ENCODE measurements at places on chromosomes 1 and 21.

DNA sequence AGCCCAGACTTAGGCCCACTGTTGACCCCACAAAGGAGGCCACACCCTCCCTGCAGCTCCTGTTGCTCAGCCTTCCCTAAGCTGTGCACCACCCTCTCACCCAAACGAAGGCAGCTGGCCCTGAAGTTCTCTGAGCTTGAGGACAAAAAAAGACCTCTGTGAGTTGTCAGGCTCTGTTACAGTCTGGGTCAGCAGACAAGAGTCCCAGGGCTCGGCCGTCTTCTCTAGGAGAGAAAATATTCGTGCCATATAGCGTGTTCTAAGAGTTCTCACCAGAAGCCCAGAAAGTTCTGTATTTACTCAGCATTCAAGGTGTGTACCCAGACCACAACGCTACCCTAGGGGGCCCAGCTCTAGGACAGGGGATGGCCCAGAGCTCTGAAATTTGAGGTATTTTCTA lies 25.5 kb upstream of the LYST start:
- no peak for DNase-seq

GRCh38 chr1:14380408-14380807 lies 218.1 kb upstream of the KAZN start:
- DNase-seq, result no peak

GRCh38 chr1:205537386-205538018 lies 33.0 kb downstream of the CDK18 start:
- no peak for DNase-seq

DNA sequence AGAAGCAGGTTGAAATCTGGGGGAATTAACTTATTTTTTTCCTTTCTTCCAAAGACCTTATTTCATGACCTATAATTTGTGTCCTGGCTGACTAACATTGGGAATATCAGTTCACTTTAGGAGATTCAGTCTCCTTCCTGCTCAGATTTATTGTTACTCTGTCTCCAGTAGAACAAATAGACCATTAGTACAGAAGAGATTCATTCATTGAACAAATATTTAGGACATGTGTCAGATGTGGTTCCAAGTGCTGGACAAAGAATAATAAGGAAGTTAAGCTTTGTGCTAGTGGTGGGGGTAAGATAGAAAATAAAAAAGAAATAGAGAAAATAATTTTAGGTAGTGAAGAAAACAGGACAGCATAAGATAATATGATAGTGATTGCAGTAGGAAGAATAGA lies 20.3 kb downstream of the ZMYM4 start:
- DNase-seq, result peak; percentile 53

- DNase-seq, result no peak
Measured at GRCh38 chr1:245380790-245381535, 226.2 kb downstream of the KIF26B start.

DNA sequence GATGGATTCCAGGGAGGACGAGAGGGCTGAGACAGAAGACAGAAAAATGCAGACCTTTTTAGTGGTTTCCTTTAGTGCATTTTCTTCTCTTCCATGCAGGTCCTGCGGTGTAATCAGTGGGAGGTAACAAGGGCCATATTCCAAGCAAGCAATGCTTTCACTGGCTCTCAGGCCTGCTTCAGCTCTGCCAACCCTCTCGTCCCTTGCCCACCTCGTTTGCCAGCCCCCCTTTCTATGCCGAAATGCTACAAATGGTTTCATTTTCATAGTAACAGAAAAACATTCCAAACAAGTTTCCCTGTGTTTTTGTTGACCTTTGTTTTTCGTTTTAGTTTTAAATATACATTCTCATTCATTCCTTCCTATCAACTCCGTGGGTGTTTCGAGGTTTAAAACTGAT lies 443.1 kb downstream of the TTLL7 start:
- DNase-seq, result no peak

- DNase-seq, result no peak
Measured at GRCh38 chr1:12469990-12470389, 148.0 kb downstream of the DHRS3 start.

DNA sequence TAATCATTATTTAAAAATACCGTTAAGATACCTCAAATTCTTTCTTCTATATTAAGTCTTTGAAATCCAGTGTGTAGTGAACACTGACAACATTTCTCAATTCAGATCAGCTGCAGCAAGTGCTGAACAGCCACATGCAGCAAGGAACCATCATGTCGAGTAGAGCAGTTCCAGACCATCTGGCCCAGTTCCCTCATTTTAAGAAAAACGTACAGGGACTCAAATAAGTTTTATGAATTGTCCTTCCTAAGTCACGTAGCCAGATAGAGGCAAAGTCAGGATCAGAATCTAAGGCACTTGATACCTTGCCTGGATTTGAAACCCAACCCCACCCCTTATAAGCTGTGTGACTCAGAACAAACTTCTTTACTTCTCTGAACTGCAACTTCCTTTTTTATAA lies 132.4 kb downstream of the PROX1 start:
- no peak for DNase-seq

Measured in foreskin keratinocyte (primary cell).